ENCODE measurements at places on chromosomes 1 and 21.

- no peak for DNase-seq
Measured at GRCh38 chr1:17084787-17085186, 31.0 kb upstream of the SDHB start.

DNA sequence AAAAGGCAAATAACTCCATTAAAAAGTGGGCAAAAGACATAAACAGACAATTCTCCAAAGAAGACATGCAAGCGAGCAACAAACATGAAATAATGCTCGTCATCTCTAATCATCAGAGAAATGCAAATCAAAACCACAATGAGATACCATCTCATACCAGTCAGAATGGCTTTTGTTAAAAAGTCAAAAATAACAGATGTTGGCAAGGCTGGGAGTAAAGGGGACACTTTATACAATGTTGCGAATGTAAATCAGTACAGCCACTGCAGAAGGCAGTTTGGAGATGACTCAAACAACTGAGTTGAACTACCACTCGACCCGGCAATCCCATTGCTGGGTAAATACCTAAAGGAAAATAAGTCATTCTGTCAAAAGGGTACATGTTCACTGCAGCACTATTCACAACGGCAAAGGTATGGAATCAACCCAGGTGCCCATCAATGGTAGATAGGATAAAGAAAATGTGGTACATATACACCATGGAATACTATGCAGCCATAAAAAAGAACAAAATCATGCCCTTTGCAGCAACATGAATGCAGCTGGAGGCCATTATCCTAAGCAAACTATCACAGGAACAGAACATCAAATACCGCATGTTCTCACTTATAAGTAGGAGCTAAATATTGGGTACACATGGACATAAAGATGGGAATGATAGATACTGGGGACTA lies 25.9 kb downstream of the TSPAN2 start:
- no peak for DNase-seq

DNA sequence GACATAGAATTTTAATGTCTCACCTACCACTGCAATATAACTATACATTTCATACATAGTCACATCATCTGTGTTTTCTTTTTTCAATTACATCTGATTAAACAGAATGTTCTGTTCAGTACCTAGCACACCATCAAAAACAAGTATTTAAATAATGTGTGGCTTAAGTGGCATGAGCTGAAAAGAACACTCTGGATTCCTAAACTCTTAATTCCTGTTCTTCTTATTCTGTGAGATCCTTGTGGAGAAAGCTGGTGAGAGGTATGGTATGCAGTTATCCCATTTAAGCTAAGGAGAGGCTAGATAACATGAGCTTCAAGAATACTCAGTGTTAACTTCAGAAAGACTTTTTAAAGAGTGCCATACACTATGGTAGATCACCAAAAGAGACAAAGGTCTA lies 5.5 kb downstream of the TP53BP2 start:
- DNase-seq = no peak

DNA sequence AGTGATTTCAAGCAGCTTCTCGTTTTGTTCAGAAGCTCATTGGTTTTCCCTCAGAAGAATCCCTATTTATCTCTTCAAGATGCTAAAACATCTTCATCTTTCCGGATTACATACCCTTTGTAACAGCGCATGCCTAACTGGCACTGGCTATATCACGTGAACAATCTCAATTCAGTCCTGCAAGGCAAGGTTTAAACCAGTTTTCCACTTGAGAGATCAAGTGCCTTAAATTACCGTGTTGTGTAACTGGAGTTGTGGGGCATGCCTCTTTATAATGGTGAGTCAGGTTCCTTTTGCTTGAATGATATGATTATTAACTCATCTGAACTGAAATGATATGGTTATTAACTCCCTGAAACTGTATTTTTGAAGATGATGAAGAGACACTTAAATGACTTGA lies 11.0 kb upstream of the ZFP69B start:
- no peak for DNase-seq

GRCh38 chr21:25701529-25701928 lies 33.2 kb downstream of the ATP5PF start:
- no peak for DNase-seq

GRCh38 chr1:158654571-158654970 lies 31.9 kb downstream of the SPTA1 start:
- no peak for DNase-seq

- peak; percentile 77 for DNase-seq
Measured at GRCh38 chr1:240491156-240491555, 120.8 kb downstream of the GREM2 start.

- DNase-seq = peak; percentile 85
Measured at GRCh38 chr1:81689531-81689941, 111.2 kb upstream of the ADGRL2 start.

DNA sequence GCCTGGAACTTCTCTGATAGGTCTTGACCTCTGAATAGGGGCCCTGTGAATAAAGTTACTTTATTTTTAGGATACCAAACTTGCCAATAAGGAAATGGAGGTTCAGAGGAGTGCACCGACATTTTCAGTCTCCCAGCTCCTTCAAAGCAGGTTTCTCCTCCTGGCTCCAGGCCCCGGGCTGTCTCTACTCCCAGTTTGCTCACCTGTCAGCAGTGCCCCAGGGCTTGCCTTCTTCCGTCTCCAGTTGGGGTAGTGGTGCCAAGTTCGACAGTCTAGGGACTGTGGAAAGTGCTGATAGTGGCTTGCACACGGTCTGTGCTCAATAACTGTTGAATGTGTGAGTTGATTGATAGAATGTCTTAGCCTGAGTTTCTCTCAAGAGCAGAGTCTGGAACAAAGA lies 149.2 kb downstream of the ACTL8 start:
- DNase-seq = no peak

- DNase-seq = no peak
Measured at GRCh38 chr1:183394435-183394834, 23.7 kb downstream of the NMNAT2 start.

GRCh38 chr1:221663321-221663720 lies 78.6 kb downstream of the DUSP10 start:
- DNase-seq = no peak

- peak; percentile 2 for DNase-seq
Measured at GRCh38 chr1:79903321-79903720, 896.8 kb upstream of the ADGRL4 start.

- DNase-seq = peak; percentile 52
Measured at GRCh38 chr1:54475946-54476516, 69.8 kb upstream of the SSBP3 start.

GRCh38 chr1:169361281-169361680 lies 6.3 kb downstream of the NME7 start:
- peak; percentile 56 for DNase-seq

- no peak for DNase-seq
Measured at GRCh38 chr1:106836708-106837107, 219.8 kb upstream of the PRMT6 start.

GRCh38 chr1:23617084-23617521 lies 57.8 kb upstream of the ID3 start:
- DNase-seq = no peak

GRCh38 chr1:33866281-33866680 lies 2.4 kb downstream of the HMGB4 start:
- DNase-seq = peak; percentile 97

GRCh38 chr1:65958561-65959350 lies 166.1 kb downstream of the PDE4B start:
- peak; percentile 55 for DNase-seq

DNA sequence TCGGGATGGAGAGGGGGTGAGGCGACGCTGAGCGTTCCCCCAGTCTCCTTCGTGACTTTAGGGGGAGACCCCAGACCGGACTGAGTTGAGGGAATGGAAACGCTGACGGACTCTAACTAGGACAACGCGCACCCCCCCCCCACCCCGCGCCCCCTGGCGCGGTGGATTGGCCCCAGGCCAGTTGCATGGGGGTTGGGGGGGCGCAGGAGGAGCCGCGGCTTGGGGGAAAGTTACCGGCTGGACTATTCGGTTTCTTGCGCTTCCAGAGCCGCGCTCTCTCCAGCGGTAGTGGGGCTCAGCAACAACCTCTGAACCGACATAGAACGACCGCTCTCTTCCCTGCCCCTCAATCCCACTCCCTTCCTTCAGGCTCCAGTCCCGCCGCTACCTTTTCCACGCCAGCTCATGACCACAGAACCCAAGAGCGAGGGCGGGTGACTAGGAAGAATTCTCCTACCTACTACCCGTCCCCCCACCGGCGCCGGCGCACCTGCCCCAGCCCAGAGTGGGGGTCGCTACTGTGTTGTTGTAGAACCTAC lies 694 bp downstream of the ZBTB7B start:
- DNase-seq = no peak

DNA sequence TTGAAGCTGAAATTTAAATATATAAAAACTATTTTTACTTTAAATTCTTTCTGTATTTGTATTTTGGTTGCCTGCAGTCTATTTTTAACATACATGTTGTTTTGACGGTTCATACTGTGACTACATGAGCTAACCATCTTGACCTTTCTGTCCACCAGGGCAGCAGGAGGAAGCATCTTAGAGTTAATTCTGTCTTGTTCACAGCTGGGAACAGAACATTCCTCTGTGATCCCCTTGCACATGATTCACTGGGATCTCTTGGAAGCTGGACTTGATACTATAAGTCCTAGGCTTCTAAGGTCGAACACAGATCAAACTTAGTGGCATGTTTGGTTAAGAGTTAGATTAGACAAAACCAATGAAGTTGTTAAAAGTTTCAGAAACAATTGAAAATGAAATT lies 99.7 kb downstream of the NFIA start:
- peak; percentile 69 for DNase-seq

GRCh38 chr1:51203874-51204245 lies 32.2 kb upstream of the RNF11 start:
- DNase-seq = no peak

- peak; percentile 23 for DNase-seq
Measured at GRCh38 chr1:225881081-225881958, 860 bp downstream of the TMEM63A start.

DNA sequence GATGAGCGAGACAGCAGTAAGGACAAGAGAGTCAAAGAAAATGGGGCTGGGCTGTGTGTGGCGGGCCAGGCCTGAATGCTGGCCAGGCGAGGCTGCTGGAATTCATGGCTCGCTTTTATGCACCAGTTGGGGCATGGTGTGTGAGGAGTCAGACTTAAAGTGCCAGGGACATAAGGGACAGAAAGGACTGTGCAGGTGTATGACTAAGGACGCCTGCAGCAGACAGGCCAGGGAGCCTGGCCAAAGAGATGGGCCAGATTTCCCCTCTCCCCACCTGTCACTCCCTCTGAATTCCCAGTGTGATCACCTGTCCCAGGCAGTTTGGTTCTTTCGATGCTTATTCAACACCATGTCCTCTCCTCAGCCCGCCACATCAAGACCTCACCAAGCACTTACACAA lies 16.9 kb upstream of the SMIM12 start:
- DNase-seq = no peak

- no peak for DNase-seq
Measured at GRCh38 chr1:240239309-240239708, 147.6 kb downstream of the FMN2 start.

GRCh38 chr21:32580949-32581348 lies 4.4 kb downstream of the TCP10L start:
- no peak for DNase-seq

GRCh38 chr1:157519451-157519850 lies 32.9 kb downstream of the FCRL5 start:
- DNase-seq = no peak

- no peak for DNase-seq
Measured at GRCh38 chr1:34330061-34330460, 153.4 kb downstream of the C1orf94 start.

- DNase-seq = no peak
Measured at GRCh38 chr1:202311875-202312635, 29.7 kb downstream of the UBE2T start.

DNA sequence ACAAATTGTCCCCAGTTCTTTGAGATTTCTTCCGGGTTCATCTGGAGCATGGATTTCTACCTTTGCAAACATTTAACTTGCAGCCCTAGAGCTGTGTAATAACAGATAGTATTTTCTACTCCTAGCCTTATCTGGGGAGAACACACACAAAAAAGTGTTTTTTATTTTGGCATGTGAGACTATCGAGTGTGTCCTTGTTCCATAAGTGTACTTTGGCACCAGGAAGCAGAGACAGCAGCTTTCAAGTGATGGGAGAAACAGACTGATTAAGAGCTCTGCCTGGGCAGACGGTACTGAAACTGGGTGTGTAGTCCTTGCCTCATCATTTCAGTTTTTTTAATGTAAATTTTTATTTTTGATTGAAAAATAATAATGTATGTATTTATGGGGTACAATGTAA lies 297.4 kb downstream of the ST6GALNAC3 start:
- no peak for DNase-seq

DNA sequence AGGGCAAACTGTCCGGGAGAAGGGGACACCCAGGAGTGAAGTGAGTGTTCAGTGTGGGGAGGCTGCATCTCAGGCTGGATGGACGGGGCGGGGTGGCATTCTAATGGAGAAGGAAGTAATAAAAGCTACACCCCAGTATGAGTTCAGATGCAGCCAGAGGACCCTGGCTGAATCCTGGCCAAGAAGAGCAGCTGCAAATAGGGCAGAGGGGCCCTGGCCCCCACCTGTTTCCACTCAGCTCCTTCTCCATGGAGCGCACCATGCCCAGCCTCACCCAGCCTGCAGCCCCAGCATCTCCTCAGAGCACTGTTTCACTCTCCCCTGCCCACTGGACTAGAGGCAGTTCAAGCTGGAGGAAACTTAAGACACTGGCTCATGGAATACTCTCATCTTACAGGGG lies 46.4 kb downstream of the KCND3 start:
- DNase-seq = no peak

GRCh38 chr1:206908038-206908437 lies 10.8 kb downstream of the IL24 start:
- DNase-seq = no peak

DNA sequence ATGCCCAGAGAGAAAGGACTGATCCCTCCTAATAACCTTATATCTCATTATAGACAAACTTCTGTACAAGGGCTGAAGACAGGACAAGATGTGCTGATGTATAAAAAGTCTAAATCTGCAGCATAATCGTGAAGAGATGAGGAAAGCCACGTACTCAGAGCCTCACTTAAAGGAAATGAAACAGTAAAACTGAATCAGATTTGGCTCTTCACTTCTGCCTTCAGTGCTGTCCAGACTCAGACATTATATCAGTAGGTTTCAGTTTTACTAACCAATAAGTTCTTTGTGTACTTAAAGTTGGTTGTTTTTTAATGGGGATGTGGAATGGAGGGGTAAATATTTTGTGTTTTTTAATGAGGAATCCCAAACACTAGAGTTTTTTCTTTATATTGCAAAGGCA lies 45.3 kb upstream of the RGS1 start:
- no peak for DNase-seq

GRCh38 chr1:232598133-232598532 lies 31.8 kb downstream of the SIPA1L2 start:
- no peak for DNase-seq

DNA sequence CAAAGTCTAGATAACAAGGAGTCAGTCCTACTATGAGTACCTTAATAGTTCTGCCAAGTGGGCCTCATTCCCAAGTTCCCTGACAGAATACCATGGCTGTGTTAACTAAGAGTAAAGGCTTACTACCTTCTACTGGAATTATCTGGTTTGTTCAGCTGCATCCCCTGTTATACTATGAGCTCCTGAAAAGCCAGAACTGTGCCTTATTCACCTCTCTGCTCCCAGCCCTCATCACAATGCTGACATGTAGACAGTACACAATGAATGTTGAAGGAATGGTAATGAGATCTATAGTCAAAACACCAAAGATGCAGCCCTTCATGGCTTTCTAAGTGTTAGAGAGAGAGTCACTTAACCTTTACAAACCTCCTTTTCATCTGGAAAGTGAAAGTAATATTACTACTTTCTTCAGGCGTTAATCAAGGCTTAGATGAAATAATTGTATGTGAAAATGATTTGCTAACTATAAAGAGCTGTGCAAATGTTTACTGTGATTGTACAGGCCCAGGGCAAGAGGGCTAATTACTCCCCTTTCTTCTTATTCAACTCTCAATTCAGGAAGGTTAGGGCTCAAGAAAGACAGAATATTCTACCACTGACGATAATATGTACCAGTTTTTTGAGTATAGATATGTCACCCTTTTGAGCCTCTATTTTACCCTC lies 70.3 kb upstream of the MROH9 start:
- DNase-seq = no peak

All from fibroblast of upper back skin (primary cell).